ENCODE measurements at places on chromosomes 11 and 22.

- no peak for DNase-seq
Measured at GRCh38 chr22:48515571-48516200, 1312.0 kb downstream of the BRD1 start.

GRCh38 chr22:32622004-32622743, 147.6 kb downstream of the FBXO7 start:
- DNase-seq = peak; percentile 86

DNA sequence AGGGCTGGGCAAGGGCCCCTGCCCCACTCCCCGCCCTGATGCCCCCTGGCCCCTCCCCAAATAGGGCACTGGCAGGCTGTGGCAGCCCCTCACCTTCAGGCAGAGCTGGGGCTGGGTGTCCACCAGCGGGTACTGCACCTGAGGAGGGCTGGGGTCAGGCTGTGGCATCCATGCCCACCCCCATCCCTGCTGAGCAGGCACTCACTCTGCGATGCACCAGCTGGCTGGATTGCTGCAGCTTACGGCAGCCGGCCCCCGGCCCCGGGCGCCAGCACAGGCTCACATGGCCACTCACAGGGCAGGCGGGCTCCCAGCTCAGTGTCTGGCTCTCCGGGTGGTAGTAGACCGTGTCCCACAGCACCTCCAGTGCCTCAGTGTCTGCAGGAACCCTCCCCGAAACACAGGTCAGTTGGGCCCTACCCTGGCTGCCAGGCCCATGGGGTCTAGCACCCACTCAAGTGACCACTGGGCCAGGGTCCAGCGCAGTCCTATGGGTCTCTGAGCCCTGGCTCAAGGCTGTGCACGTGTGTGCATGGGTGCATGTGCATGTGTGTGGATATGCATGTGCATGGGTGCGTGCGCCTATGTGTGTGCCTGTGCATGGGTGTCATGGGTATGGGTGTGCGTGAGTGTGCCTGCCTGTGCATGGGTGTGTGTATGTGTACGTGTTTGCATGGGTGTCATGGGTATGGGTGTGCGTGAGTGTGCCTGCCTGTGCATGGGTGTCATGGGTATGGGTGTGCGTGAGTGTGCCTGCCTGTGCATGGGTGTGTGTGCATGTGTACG, 14.4 kb downstream of the IL17REL start:
- DNase-seq = no peak

GRCh38 chr11:35272391-35272902, 133.5 kb downstream of the CD44 start:
- no peak for DNase-seq

- no peak for DNase-seq
Measured at GRCh38 chr22:19105867-19106802, 16.1 kb downstream of the DGCR2 start.

- DNase-seq = no peak
Measured at GRCh38 chr22:37177755-37178154, 10.3 kb downstream of the C1QTNF6 start.
